ENCODE measurements at places on chromosomes 7 and 10. TPM values are rescaled to one million over a fixed set of nuclear protein-coding genes. Genes with fewer than 3 reads are reported as not detected.

Gene TMEM270
- total RNA-seq: not detected

Gene LAMB4
- 1.7 TPM for total RNA-seq

Gene EVX1
- total RNA-seq: not detected

Gene ACBD7
- 2.2 TPM for total RNA-seq

Gene MLXIPL
- 6.5 TPM for total RNA-seq

Gene MCM10
- not detected for total RNA-seq

Gene GJD4
- not detected for total RNA-seq

Gene UNC5B
- 2.7 TPM for total RNA-seq

Gene ATG9B
- 0.42 TPM for total RNA-seq

Gene SPDYE1
- total RNA-seq: 0.11 TPM

Gene COBL
- 47.7 TPM for total RNA-seq

DNA sequence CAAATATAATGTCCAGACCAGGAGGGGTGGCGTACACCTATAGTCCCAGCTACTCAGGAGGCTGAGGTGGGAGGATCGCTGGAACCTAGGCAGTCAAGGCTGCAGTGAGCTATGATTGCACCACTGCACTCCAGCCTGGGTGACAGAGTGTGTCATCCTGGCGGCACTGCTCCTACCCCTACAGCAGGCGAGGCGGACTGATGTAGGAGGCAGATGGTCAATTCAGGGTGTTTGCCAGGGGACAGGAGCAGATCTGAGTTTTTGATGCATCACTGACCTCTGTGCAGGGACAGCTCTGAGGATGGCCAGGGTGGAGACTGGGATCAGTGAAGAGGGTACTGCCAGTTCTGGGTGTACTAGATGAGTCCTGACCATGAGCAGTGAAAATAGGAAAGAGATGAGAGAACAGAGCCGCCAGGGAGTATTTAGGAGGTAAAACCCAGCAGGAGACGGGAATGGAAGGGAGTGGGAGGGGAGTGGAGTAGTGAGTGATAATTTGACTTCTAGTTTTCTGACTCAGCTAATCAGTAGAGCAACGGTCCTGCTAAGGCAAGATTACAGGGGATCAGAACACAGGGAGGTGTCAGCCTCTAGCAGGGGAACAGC is 75.3 kb downstream of the HIP1 start:
- no peaks in the 10 kb centered on the region for H3K36me3 ChIP-seq
- no peaks in the 10 kb centered on the region for H3K4me1 ChIP-seq
- no peak overlapping the region for H3K4me3 ChIP-seq

DNA sequence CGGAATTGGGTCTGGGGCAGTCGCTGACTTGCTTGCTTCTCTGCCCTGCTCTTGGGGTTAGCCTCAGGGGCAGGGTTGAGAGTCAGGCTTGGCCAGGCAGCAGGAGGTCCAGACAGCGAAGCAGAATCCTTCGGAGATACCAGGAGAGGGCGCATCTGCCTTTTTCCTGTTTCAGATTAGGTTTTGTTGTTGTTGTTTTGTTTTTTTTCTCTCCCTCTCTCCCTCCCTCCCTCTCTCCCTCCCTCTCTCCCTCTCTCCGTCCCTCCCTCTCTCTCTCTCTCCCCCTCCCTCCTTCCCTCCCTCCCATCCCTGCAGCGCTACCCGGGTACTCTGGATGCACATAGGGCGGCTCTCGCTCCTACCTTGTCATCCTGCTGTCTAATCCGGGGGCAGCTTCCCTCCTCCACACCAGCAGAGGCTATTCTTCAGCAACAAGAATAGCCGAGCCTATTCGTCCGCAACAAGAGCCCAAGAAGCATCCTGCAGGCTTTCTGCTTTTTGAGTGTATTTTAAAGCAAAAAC is 758 bp upstream of the OPTN start:
- no peak for DNase-seq
- H3K4me3 ChIP-seq: peak overlapping the region; percentile 96
- no peaks in the 10 kb centered on the region for H3K36me3 ChIP-seq
- H3K4me1 ChIP-seq: peaks cover 31% of the 10 kb centered on the region
- peak overlapping the region; percentile 97 for H3K27ac ChIP-seq

GRCh38 chr10:45420453-45421192 is 46.6 kb downstream of the ALOX5 start:
- no peaks in the 10 kb centered on the region for H3K36me3 ChIP-seq
- peaks cover 32% of the 10 kb centered on the region for H3K4me1 ChIP-seq
- no peaks in the 10 kb centered on the region for H3K27me3 ChIP-seq
- H3K27ac ChIP-seq: peak overlapping the region; percentile 92

- no peak overlapping the region for H3K4me3 ChIP-seq
- H3K27me3 ChIP-seq: no peaks in the 10 kb centered on the region
- no peaks in the 10 kb centered on the region for H3K36me3 ChIP-seq
- no peak overlapping the region for H3K27ac ChIP-seq
- H3K4me1 ChIP-seq: no peaks in the 10 kb centered on the region
- DNase-seq: no peak
Measured at GRCh38 chr7:15609287-15609686, 47.5 kb upstream of the AGMO start.

DNA sequence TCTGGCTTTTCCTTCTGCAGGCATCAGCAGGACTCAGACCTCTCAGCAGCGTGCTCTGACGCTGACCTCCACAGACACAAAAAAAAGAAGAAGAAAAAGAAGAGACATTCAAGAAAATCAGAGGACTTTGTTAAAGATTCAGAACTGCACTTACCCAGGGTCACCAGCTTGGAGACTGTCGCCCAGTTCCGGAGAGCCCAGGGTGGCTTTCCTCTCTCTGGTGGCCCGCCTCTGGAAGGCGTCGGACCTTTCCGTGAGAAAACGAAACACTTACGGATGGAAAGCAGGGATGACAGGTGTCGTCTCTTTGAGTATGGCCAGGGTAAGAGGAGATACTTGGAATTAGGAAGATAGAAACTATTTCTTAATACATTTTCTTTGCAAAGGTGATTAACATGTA is 115.7 kb downstream of the CYTH3 start:
- H3K27me3 ChIP-seq: no peaks in the 10 kb centered on the region
- DNase-seq: no peak

GRCh38 chr10:26439406-26440087 is 1.4 kb downstream of the APBB1IP start:
- H3K4me3 ChIP-seq: peak overlapping the region; percentile 61
- no peaks in the 10 kb centered on the region for H3K4me1 ChIP-seq
- peak overlapping the region; percentile 12 for H3K27ac ChIP-seq

- H3K4me1 ChIP-seq: peaks cover 51% of the 10 kb centered on the region
- H3K4me3 ChIP-seq: peak overlapping the region; percentile 92
- H3K27me3 ChIP-seq: no peaks in the 10 kb centered on the region
- H3K36me3 ChIP-seq: no peaks in the 10 kb centered on the region
- H3K27ac ChIP-seq: peak overlapping the region; percentile 93
- DNase-seq: no peak
Measured at GRCh38 chr10:59907537-59907917, 1.2 kb upstream of the CCDC6 start.

GRCh38 chr7:69739190-69739589 is 140.9 kb downstream of the AUTS2 start:
- DNase-seq: no peak
- no peak overlapping the region for H3K27ac ChIP-seq
- peaks cover 37% of the 10 kb centered on the region for H3K4me1 ChIP-seq
- H3K4me3 ChIP-seq: no peak overlapping the region
- H3K36me3 ChIP-seq: no peaks in the 10 kb centered on the region
- no peaks in the 10 kb centered on the region for H3K27me3 ChIP-seq

DNA sequence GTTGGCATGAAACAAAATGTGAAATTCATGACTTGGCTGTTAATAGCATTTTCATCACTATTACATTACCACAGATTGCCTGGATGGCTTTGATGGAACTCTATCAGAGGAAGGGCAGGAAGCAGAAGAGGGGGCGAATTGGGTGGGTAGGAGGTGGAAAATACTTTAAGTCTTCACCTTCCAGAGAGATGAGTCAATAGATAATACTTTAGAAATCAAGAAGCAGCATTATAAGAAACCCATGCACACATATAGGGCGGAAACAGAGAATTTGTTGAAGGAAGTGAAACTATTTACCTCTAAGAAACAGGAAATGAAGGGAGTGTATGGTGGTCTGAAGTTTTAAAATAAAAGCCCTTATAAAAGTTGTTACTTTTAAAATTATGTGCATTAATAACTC is 152.1 kb upstream of the TARP start:
- no peaks in the 10 kb centered on the region for H3K36me3 ChIP-seq
- no peak overlapping the region for H3K4me3 ChIP-seq
- no peak overlapping the region for H3K27ac ChIP-seq
- no peak for DNase-seq

DNA sequence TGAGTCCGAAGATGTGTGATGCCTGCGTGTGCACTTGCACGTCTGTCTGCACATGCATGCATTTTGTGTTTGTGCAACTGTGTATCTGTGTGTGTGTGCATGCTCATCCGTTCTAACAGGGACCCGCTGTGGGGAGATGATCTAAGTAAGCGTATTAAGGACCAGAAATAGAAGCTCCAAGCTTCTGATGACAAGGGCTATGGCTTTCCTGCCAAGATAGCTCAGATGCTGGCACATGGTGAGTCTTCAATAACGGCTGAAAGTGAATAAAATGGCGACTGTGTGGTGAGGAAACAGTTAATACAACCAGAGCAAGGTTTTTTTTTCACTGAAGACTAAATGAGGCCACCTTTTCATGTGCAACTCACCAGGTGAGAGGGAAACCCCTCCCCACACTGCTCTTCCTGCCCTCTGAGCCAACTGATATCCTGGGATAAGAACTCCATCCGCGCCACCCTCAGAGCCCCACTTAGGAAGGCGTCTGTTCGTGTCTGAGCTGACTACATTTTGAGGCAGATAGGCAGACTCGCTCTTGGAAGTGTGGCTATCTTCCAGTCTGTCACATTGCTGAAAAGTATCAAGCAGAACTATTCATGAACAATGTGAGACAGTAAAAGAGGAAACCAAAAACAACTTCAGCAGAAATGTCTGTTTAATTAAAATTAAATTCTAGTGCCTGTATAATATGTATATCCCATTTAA is 47.4 kb upstream of the TCERG1L start:
- H3K36me3 ChIP-seq: no peaks in the 10 kb centered on the region
- H3K4me3 ChIP-seq: no peak overlapping the region
- peaks cover 24% of the 10 kb centered on the region for H3K27me3 ChIP-seq
- H3K27ac ChIP-seq: no peak overlapping the region

DNA sequence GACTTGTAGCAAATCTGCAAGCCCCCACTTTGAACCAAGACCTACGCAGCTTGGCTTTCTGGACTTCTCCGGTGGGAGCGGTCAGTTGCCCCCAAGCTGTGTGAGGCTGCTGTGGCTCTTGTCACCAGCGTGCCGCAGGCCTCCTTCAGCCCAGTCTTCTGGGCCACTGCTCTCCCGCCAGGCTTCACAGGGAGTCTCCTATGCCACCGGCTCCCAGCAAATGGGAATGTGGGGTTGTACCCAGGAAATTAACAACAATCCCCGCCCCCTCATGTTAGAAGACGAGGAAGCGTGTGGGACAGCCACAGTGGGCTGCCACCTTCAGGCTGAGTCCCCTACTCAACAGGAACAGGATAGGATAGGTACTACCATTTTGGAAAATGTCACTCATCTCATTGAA is 4.2 kb downstream of the WDR86 start:
- H3K4me3 ChIP-seq: no peak overlapping the region
- no peak overlapping the region for H3K27ac ChIP-seq
- peaks cover 21% of the 10 kb centered on the region for H3K27me3 ChIP-seq
- no peak for DNase-seq
- H3K4me1 ChIP-seq: peaks cover 25% of the 10 kb centered on the region

- no peak for DNase-seq
- peaks cover 16% of the 10 kb centered on the region for H3K4me1 ChIP-seq
- no peak overlapping the region for H3K27ac ChIP-seq
- no peaks in the 10 kb centered on the region for H3K36me3 ChIP-seq
Measured at GRCh38 chr7:1649751-1650326, 20.2 kb upstream of the ELFN1 start.

- H3K4me3 ChIP-seq: no peak overlapping the region
- no peaks in the 10 kb centered on the region for H3K36me3 ChIP-seq
- H3K27me3 ChIP-seq: no peaks in the 10 kb centered on the region
- peaks cover 8% of the 10 kb centered on the region for H3K4me1 ChIP-seq
- DNase-seq: no peak
Measured at GRCh38 chr10:62992145-62992721, 140.9 kb upstream of the NRBF2 start.

DNA sequence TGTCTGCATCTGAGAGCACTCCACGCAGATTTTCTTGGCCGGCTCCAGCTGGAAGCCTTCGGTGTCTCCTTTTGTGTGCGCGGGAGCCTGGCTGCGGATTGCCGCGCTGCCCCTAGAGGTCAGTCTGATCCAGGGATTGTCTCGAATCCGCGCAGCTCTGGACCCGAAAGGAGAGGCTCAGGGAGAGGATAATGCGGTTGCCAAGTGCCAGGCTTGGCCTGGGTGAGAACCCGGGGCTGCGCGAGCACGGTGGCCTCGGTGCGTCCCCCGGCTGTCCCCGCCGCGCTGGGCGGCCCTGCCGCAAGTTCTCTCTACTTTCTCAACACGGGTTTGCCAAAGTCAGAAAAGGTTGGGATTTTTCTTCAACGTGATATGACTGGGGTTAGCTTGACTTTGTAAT is 140.9 kb downstream of the ADCYAP1R1 start:
- no peaks in the 10 kb centered on the region for H3K36me3 ChIP-seq
- no peak overlapping the region for H3K4me3 ChIP-seq
- H3K4me1 ChIP-seq: peaks cover 7% of the 10 kb centered on the region
- no peak overlapping the region for H3K27ac ChIP-seq

DNA sequence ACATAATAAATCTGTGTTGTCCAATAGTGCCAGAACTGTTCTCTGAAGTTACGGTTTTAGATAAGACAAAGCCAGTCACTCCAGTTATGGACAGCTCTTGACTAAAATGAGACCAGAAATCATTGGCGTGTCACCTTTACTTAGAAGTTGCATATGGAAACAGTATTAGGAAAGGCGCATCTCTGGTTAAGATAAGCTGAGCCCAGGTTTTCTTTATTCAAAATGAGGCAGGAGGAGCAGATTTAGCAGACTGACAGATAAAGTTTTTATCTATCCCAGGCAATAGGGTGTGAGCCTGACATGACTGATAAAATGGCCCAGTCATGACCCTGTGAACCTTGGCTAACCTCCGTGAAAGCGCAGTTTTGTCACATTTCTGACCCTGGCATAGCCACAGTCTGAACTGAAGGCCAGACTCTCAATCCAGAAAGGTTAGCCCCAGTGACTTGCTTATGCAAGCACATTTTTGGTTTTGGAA is 4.2 kb downstream of the CYP26A1 start:
- peaks cover 28% of the 10 kb centered on the region for H3K4me1 ChIP-seq
- H3K4me3 ChIP-seq: no peak overlapping the region
- H3K27me3 ChIP-seq: peaks cover 68% of the 10 kb centered on the region
- no peak overlapping the region for H3K27ac ChIP-seq
- peak; percentile 72 for DNase-seq

DNA sequence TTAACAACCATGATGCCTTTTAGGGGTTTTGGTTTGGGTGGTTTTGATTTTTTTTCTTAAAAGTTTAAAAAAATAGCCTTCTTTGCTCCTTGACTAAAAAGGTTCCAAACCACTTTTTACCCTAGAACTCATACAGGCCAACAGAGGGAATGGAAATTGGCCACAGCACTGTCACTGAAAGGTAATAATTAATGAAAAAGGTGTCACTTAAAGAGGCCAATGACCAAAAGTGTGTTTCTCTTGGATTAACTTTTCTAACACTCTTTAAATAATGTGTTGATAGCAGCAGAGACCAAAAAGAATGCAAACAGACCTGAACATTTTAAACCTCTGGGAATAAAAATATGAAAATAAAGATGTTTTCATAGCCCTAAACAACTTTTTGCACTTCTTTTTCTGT is 221.1 kb upstream of the TCF7L2 start:
- H3K4me3 ChIP-seq: no peak overlapping the region
- no peaks in the 10 kb centered on the region for H3K36me3 ChIP-seq

Data from esophagus muscularis mucosa (tissue), 4 donors.